ENCODE measurements at places on chromosomes 13 and 19.

GRCh38 chr13:36163286-36163685 is 32.1 kb upstream of the DCLK1 start:
- no peak for DNase-seq

GRCh38 chr13:39369161-39369890 is 233.7 kb downstream of the LHFPL6 start:
- no peak for DNase-seq

- DNase-seq: no peak
Observed at GRCh38 chr19:58555920-58556621, 1.2 kb upstream of the CHMP2A start.

DNA sequence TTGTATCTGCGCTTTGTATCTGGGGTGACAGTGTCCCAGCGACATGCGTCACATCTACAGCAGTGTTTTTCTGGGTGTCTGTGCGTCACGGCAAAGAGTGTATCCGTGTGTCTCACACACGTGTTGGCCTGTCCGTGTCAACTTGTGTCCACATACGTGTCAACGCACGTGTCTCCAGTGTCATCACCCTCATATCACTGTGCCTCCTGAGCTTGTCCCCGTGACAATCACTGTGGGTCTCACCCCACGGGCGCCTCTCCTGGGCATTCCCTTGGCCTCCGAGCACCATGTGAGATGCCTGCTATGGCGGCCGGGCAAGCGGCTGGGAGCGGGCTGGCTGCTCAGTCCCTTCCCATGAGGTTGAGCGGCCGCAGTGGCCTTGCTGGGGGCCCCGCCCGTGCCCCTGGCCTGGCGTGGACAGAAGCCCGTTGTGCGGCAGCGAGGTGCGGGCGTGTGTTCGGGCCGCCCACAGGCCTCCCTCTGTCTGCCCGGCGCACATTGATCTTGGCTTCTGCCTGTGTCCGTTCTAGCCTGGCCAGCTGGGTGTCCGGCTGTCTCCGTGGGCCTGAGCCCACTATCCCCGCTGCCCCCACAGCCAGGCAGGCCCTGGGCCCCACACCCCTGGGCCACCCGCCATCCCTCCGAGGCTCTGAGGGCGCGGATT is 6.4 kb downstream of the NFIX start:
- no peak for DNase-seq

- DNase-seq: no peak
Observed at GRCh38 chr19:50517704-50518075, 4.0 kb upstream of the ASPDH start.

- DNase-seq: no peak
Observed at GRCh38 chr13:44199627-44200207, 173.9 kb upstream of the SERP2 start.

DNA sequence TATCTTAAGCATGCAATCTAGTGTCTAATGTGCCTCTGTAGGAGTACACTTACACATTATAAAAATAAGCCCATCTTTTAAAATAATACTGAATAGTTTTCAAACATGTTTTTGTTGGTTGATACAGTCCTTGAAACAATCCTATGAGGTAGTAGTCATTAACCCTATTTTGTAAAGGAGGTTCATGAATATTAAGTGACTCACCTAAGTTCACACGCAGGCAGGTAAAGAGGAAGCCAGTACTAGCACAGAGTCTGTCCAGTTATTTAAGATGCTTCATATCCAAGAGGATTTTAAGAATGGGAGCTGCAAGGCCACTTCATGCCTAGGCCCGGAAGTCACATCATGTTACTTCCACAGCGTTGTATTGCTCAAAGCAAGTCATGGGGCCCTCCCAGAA is 121.0 kb upstream of the MAB21L1 start:
- no peak for DNase-seq

- no peak for DNase-seq
Observed at GRCh38 chr19:35629332-35629633, 447 bp downstream of the RBM42 start.

- no peak for DNase-seq
Observed at GRCh38 chr19:40192758-40193586, 1.7 kb downstream of the MAP3K10 start.

- no peak for DNase-seq
Observed at GRCh38 chr19:5953030-5953589, 24.8 kb downstream of the RANBP3 start.

DNA sequence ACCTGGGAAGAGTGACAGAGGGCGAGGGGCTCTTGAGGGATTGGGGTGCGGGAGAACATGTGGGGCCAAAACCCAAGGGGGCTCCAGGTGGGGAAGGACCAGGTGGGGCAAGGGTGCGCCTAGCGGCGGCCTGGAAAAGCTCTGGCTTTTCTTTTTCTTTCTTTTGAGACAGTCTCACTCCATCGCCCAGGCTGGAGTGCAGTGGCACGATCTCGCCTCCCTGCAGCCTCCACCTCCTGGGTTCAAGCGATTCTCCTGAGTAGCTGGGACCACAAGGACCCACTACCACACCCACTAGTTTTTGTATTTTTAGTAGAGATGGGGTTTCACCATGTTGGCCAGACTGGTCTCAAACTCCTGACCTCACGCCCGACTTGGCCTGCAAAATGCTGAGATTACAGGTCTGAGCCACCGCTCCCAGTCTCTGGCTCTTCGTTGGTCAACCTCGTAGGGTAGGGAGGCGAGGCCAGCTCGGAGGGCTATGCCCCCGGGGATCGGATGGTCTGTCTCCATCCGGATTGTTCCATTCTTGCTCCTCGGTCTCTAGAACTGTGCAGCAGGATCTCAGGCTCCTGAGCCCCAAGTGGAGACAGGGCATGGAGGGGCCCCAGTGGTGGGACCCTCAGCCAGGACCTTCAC is 3.7 kb downstream of the GADD45B start:
- DNase-seq: no peak

DNA sequence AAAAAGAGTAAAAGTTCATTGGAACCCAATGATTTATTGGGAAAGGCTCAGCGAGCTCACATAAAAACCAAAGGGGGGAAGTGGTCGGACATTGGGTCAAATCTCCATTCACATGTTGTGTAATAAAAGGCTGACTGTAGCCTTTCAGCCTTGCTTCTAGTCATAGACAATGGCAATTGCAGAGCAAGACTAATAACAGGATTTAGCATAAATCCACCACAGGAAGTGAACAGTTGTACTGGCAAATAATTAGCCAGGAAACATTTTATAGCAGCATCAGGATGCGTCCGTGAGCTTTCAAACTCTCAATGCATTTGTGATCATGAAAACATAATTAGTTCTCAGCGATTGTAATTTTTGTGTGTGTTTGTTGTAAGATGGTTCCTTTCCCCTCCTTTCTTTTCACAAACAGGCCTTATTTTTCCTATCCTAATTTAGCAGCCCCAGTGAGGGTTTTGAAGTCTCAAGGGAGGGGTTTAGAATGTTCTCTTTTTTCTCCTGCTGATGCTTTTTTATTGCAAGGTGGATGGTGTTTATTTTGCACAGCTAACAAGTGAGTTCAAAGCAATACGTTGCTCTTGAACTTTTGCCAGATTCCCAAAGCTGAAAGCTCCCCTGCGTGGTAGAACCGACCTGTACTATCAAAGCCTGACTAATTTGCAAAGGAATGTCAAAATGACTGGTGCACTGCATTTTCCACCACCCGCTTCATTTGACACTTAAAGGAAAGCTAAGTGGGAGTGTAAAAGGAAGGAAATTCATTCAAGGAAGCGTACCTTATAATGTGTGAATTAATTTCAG is 105.6 kb downstream of the SPRY2 start:
- no peak for DNase-seq

GRCh38 chr19:45323671-45324081 is 1.0 kb upstream of the CKM start:
- DNase-seq: no peak

DNA sequence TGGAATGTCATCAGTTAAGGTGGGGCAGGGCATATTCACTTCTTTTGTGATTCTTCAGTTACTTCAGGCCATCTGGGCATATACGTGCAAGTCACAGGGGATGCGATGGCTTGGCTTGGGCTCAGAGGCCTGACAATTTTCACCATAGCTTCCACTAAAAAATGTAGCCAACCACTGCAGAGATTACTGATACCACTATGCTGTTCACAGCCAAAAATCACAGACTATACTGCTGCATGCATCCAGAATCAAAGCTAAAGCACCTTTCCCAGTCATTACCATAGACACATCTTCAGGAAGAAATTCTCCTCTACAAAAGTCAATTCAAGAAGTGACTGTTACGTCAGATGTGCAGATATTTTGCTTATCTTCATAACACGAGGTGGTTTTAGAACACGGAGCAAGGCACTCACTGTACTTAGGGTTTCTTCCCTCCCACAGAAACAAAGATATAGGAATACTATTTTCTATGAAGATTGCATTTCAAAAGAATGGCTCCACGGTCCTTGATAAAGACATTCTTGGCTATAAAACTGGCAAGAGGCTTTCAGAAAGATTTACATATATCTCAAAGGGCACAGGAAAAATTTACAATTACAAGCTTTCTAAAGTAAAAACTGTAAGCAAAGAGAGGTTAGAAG is 1556.6 kb upstream of the PRR20A start:
- no peak for DNase-seq

DNA sequence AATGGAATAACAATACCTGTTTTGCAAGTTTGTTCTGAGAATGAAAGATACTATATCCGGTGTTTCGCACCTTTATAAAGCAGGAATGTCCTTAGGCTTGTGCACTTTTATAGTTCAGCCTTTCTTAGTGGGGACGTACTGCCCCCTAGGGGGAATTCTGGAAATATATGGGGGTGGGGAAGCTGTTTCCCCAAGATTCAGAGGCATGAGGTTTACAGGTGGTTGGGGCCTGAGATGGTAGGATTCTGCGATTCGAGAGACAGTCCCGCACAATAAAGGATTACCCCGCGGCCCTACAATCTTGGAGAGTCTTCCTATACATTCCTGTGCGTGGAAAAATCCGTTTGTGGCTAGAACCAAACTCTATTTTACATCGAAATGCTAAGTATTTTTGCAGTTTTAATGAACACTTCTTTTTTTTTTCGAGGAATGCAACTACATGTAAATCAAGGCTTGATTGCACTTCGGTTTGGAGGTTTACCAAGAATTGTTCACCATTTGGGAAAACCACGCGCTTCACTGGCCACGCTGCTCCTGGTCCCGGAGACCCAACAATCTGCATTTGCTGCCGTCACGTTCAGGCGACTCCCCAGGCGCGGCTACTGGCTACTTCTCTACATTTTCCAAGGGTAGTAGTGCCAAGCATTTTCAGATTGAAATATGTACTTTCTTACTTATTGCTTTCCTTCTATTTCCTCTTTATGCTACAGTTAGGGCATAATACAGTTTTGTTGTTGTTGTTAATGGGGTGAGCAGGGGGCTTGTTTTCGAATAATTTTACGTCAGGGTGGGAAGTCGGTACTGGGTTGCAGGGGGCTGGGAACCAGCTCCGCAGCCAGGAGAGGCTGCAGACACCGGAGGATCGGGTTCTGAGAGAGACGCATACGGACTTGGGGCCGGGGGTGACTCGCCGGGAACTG is 830 bp downstream of the NEK5 start:
- no peak for DNase-seq

DNA sequence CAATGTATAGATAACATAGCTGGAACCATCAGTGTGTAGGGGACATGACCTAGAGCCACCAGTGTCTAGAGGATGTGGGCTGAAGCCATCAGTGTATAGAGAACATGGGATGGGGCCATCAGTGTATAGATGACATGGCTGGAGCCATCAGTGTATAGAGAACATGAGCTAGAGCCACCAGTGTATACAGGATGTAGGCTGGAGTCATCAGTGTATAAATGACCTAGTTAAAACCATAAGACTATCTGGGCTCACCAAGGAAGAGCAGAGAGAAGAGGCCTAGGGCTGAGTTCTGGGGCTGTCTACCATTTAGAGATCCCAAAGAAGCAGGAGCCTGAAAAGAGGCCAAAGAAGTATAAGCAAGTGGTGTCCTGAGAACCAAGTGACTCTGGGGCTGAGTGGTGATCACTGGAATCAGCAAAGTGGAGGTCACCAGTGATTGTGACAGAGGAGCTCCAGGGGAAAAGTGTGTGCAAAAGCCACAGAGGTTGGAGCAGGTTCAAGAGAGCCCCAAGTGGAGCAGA is 41.0 kb downstream of the RFX2 start:
- no peak for DNase-seq

GRCh38 chr13:78341032-78341431 is 262.3 kb downstream of the POU4F1 start:
- no peak for DNase-seq

DNA sequence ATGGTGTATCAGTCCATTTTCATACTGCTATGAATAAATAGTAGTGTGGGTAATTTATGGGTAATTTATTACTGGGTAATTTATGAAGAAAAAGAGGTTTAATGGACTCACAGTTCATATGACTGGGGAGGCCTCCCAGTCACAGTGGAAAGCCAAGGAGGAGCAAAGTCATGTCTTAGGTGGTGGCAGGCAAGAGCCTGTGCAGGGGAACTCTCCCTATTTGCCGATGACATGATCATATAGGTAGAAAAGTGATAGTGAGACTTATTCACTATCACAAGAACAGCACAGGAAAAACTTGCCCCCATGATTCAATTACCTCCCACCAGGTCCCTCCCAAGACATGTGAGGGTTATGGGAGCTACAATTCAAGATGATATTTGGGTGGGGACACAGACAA is 1137.7 kb downstream of the UQCRFS1 start:
- no peak for DNase-seq

- DNase-seq: no peak
Observed at GRCh38 chr19:51274049-51274770, 23.3 kb downstream of the SIGLECL1 start.

DNA sequence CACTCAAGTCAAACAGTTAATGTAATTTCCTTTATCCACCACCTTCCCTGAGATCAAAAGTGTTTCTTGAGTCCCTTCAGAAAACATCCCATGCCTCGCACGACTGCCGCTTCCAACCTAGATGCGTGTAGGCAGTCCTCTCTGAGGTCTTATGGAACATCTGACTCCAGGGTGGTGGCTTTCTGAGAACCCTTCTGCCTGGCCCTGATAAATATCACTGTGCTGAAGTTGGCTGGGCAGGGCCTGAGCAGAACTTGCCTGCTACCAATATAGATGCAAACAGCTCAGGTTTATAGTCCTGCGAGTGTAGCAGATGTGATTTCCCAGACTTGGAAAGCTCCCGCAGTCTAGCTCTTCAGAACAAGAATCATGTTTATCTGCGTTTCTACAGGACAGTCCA is 61.1 kb upstream of the GPR12 start:
- no peak for DNase-seq
